ENCODE measurements at places on chromosomes 1 and 21.

GRCh38 chr1:203089001-203089650, 3.3 kb upstream of the MYOG start:
- DNase-seq = no peak

DNA sequence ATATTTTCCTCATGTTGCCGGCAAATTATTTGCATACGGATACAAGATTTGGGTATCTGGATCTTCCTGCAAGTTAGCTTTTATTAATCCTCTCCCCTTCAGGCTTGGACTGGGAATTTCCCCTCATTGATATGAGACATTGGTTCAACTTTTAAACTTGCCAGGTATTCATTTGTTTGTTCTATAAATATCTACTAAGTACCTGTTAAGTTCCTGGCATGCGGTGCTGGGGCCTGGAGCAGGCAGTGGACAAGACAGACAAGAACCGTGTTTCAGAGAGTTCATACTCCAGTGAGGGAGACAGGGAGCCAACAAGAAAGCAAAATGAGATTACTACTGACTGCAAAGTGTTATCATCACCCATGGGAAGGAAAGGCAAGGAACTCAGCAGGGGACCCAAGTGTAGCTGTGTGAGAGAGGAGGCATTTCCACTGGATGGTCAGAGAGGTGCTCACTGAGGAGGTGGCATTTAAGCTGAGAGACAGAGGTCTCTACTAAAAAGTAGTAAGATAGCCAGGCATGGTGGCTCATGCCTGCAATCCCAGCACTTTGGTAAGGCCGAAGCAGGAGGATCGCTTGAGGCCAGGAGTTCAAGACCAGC, 39.1 kb upstream of the FHAD1 start:
- no peak for DNase-seq

DNA sequence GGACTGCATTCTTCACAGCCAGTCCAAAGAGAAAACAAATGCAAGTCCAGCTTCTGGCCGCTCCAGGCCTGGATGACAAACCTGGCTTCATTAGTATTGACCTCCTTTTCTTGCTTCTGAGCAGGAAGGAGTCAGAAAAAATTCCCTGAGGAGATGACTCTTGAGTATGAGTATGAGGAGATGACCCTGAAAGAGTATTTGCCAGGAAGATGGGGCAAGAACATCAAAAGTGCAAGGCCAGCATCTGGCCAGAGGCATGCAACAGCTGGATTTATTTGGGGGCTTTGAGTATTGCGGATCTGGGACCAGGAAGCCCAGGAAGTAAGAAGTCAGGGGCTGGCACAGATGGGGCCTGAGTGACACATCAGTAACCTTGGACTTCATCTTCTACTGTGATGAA, 113.9 kb downstream of the GLIS1 start:
- no peak for DNase-seq

DNA sequence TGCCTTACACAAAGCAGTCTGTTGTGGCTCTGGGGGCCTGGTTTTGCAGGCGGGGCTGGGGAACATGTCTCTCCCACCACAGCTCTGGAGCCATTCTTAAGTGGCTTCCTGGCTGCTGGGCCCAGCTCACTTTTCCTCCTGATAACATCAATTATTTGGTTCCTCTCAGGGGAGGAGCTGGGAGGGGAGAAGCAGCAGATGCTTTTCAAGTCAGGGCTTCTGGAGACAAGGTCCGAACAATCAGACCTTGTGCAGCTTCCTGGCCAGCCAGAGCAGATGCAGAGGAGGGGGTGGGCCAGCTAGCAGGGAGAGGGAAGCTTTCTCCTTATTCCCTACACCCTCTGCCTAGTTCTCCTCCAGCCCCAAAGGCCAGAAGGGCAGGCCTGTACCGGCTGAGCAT, 3.7 kb upstream of the PAQR6 start:
- DNase-seq = no peak

GRCh38 chr1:155062151-155062686, 1.3 kb upstream of the EFNA4 start:
- DNase-seq = no peak

DNA sequence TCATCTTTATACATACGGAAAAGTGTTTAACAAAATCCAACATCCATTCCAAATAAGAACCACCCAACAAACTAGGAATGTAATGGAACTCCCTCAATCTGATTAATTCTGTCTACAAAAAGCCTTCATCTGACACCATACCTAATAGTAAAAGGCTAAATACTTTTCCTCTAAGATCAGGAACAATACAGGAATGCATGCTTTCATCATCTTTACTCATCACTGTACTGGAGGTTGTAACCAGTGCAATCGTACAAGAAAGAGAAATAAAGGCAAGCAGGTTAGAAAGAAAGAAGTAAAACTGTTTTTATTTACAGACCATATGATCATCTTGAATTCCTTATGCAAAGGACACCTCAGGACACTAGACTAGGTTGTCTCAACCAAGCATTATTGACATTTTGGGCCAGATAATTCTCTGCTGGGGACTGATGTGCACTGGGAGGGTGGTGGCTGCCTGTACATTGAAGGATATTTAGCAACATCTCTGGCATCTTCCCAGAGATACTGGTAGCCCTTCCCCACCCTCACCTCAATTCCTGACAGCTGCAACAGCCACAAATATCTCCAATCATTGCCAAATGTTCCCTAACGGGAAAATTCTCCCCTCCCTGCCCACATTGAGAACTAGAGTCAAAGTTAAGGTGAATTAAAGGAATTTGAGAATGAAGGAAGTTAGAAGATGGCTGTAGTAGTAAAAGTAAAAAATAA, 30.6 kb upstream of the INSL5 start:
- DNase-seq = no peak

GRCh38 chr21:43820466-43820865, 31.1 kb downstream of the RRP1 start:
- DNase-seq = no peak

DNA sequence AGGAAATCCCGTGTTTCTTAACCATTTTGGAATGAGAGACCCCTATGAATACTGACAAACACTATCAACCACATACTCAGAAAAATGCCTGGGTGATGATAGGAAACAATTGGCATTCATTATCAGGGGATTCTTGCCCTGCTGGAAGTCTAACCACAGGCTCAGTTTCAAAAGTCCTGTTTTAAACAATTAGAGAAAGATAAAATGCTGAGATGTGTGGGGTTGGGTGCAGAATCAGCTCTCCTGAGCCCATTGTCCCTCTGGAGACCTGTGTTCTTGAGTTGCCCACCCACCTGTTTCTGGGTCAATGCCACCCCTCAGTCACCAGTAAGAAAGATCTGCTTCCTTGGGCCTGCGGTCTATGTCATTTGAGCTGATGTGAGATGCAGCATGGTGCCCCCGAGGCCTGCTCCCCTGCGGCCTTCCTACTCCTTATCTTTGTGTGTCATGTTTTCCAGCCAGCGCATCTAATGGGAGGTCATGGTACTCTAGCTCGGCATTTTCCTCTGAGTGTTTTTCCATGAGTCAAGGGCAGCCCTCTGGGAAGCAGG, 130.3 kb upstream of the PLXNA2 start:
- DNase-seq = no peak

DNA sequence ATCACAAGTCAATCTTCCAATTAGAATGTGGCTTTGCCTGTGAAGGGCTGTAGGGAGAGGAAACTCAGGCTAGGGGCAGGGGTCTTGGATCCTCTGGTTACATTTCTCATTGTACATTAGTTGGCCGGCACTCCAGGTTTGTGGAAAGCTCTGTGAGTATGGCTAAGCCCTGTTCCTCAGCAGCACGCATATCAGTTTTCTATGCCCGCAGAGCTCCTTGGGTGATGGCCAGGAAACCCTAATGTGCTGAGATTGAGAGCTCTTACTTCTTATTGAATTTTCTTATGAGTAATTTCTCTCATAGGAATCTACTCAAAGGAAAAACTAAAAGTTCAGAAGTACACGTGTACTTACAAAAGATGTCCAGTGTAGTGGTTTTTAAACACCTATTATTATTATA, 30.7 kb upstream of the STMN1 start:
- no peak for DNase-seq

- DNase-seq = no peak
Measured at GRCh38 chr1:18299441-18300338, 181.0 kb upstream of the KLHDC7A start.

GRCh38 chr21:14583629-14584255, 37.6 kb upstream of the SAMSN1 start:
- DNase-seq = no peak

DNA sequence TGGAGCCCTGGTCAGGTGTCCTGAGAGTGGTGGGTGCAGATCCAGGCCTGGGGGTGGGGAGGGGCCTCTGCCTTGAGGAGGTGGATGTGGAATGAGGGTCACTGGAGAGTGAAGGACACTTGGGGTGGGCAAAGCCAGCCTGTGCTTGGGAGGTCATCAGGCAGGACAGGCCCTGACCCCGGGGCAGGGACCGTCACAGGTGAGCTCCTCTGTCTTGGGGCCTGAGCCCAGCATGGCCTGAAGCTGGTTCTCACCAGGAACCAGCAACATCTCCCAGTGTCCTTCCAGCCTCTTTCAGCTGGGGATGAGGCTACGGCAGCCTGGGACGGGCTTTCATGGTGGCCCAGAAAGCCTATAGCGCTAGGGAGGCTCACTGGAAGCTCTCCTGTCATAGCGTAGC, 831 bp upstream of the KRTAP10-2 start:
- no peak for DNase-seq

DNA sequence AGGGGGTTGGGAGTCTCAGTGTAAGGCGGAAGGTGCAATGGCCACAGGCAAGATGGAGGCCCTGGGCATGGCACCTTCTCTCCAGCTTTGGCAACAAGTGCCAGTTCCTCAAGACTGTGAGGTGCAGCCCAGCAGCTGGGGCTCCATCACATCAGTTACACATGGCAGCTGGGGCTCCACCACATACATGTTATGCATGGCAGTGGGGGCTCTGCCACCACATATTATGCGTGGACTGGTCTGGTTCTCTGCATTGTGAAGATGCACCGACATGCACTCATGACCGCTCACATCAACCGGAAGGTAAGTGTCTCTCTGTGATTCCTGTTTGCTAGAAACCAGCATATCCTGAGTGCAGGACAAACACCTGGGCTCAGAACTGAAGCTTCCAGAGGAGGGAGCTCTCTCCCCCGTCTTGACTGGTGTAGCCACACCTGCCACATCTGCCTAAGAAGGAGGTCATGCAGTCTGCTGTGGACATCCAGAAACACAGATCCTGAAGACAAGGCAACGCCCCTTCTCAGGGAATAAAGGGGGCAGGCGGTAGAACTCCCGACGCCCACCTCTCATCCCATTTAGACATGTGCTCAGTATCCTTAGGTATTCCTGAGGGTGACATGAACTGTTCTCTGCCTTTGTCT, 104.1 kb upstream of the TMPRSS2 start:
- DNase-seq = no peak

DNA sequence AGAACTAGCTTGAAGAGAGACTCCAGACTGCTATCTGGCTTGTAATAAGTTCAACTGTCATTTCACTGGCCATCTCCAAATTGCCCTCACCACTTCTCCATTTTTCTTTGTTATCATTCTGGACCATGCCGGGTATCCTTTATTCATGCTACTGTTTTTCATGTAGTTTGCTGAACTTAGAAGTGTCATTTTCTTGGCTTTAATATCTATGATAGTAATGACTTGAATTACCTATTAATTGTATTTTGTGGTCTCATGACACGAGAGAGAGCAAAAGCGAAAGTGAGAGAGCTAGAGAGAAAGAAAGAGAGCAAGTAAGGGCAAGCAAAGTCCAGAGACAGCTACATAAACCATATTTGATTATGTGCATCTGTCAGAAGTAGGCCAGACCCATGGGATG, 184.9 kb upstream of the ATP1B1 start:
- DNase-seq = no peak

DNA sequence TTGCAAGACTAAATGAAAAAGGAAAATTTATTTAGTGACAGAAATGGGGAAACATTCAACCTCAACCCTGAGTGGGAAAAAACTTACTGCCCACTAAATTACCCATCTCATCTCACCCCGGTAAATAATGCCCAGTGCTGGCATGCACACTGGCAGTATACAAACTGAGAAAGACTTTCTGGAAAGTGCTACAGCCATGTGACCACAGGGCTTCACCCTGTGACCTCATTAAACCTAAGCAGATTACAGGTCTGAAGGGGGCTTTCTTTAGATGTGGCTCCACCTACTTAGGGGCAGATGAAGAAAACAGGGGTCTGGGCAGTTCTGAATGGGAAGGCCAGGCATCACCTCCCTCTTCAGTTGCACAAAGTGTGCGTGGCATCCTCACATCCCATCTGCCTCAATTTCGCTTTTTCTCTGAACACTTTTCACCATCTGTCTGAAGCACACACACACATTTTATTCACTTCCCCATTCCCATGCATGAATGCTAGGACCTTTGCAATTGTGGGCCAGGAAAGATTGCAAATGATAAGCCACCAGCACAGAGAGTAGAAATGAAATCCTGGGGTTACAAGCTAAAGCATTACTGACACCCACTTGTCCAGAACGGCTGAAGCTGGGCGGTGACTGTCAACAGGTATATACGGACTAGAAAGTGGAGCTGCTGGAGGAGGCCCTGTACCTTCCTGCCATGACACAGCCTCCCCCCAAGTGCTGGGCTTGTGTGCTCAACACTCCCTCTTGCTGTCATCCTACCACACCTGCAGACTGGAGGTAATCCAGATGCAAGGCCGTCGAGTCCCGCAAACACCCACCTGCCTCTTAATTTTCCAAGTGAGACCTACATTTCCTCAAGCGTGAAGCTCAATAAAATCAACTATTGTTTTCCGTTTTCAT, 2.7 kb downstream of the NADK start:
- DNase-seq = no peak

- DNase-seq = no peak
Measured at GRCh38 chr1:165717918-165718515, 19.7 kb upstream of the ALDH9A1 start.

DNA sequence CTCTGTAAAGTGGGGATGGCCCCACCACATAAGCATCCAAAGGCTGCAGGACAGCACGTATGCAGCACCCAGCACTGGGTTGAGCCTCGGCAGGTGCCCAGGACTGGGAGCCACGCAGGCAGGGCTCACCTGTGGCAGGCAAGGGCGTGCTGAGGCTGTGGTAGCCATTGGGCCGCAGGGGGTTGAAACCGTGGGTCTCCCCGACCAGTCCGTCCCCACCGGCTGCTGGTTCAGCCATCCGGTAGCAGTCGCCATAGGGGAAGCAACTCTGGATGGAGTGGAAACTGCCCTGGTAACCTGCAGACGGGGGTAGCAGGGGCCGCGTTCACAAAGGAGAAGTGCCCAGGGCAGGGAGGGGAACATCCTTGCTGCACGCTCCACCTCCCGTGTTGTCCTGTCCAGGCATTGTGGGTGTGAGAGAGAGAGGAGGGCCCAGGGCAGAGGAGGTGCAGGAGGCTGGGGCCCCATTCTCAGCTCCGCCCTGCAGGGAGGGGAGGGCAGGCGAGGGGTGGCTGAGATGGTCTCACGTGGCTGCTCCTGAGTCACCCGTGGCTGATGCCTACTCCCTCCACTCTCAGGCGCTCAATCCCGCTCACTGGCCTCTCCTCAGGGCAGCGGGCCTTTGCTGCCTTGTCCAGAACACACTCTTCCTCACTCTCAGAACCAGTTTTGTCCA, 49.9 kb downstream of the DMRTB1 start:
- no peak for DNase-seq

- no peak for DNase-seq
Measured at GRCh38 chr1:157110003-157110402, 10.4 kb upstream of the ETV3L start.

- DNase-seq = no peak
Measured at GRCh38 chr1:151455231-151455630, 4.1 kb downstream of the POGZ start.

Data from esophagus squamous epithelium (tissue), 5 donors.